ENCODE measurements at places on chromosomes 3 and 15.

- DNase-seq, result no peak
Observed at GRCh38 chr3:157652366-157652765, 149.2 kb upstream of the VEPH1 start.

DNA sequence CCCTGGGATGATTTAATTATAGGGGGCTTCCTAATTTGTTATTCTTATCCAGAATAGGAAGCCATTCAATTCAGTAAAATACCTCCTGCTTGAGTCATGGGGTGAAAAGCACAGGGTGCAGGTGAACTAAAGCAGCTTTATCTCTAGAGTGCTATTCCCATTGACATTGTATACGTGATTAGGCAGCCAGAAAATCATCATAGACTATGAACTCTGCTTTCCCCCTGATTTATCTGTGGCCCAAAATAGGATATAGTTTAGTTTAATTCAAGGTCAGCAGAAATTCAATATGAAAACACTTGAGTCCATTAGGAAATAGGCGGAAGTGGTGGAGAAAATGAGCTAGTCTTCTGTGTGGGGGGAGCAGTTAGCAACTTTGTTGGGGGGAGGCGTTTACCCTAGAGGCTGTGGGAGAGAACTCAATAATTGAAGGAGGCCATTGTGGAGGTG is 18.2 kb upstream of the PRKCI start:
- no peak for DNase-seq

DNA sequence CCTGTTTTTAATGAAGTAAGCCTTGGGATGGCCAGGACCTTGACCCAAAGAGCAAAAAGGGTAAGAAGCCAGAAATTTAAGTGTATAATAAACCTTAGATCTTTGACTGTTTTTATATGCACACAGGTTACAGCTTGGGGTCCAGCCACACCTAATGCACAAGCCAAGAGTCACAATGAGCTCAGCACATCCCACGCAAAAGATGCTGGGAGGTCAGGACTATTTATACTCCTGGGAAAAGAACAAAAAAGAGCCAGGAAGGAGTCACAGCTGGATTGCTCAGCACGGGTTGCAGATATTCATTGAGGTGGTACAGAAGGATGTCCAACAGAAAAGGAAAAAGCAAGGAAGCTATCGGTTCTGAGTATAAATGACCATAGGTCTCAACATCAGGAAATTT is 536.3 kb downstream of the NTRK3 start:
- DNase-seq, result no peak

- DNase-seq, result no peak
Observed at GRCh38 chr3:194739498-194740284, 54.0 kb downstream of the FAM43A start.

DNA sequence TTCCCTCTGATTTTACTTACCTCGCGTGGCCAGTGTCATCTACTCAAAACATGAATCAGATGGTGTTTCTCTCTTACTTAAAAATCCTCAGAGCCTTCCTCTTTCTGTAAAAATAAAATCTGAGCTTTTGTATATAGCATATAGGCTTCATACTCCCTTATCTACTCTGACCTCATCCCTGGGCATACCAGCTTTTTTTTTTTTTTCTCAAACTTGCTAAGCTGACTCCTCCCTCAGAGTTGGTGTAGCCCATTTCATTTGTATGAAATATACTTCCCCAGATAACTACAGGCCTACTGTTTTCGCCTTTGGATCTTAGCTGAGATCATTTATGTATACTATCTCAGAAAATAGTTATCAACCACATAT is 648.9 kb upstream of the ALCAM start:
- no peak for DNase-seq

DNA sequence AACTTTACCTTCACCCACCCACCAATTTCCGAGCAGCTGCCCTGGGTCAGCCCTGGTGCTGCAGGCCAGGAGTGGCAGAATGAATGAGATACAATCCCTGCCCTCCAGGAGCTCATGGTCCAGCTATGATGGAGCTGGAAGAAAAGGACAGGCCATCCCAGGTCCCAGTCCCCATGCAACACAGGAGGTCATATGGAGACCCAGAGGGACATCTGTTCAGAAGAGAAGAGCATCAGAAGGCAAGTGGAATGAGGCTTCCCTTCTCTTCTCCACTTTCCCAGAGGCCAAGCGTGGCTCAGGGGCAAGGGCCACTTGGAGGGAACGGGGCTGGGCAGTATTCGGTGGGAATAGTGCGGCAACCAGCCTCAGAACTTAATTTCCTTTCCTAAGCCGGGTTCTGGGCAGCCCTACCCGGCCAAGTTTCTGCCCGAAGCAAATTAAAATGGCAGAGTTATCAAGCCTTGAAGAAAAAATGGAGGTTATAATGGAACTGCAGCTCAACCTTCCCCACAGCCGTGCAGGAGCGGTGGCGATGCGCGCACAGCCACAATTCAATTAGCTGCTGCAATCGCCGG is 35.9 kb downstream of the TLE3 start:
- no peak for DNase-seq

DNA sequence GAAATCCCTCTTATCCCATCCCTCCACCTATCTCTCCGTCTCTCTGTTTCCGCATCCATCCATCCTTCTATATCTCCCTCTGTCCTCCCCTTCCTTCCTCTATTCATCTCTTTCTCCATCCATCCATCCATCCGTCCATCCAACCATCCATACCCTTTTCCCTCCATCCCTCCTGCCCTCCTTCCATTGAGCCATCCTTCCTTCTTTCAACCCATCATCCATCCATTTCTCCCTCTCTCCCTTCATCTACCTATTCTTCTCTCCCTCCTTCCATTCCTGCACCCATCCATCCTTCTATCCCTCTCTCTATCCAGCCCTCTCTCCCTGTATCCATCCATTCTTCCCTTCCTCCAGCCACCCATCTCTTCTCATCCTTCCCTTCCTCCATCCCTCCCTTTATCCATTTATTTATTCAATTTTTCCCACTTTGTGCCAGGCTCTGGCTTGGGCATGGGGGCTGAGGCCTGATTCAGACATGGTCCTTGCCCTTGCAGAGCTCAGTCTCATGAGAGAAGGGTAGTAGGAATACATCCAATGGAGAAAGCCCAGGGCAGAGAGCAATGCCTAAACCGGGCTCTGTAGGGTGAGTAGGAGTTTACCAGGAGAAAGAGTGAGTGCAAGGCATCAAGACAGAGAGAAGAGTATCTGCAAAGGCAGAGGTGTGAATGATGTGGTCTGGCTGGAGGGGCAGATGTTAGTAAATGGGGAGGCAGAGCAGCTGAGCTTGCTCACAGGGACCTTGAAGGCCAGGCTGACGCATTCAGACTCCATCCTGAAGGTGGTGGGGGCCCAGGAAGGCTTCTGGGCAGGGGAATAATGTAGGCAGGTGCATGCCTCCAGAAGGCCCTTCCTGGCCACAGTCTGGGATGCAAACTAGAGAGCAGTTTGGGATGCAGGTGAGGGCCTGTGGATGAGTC is 19.5 kb upstream of the FBLN2 start:
- no peak for DNase-seq

- DNase-seq, result peak; percentile 4
Observed at GRCh38 chr3:106206146-106206545, 337.3 kb upstream of the CBLB start.

Data from GM12891 (cell line).